T-helper 2 cell (primary cell): ENCODE measurements at places on chromosomes 16 and 17.

DNA sequence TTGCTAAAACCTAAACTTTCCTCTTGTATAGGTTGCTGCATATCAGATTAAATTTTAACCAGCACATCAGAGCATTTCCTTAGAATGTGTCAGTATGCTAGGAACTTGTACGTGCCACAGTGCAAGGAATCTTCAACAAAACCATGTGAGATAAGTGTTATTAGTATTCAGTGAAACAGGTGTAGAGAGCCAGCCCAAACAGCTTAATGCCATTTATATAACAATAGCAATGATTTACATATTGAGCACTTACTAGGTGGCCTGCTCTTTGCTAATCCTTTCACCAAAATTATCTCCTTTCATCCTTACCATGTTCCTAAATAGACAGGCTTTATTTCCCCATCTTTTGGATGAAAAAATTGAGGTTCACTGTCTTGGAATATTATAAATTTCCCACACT is 485.7 kb downstream of the HS3ST4 start:
- DNase-seq: no peak

- DNase-seq: peak; percentile 19
Measured at GRCh38 chr17:14299280-14300141, 1.4 kb upstream of the HS3ST3B1 start.

- no peak for DNase-seq
Measured at GRCh38 chr17:47950448-47950847, 7.2 kb downstream of the PRR15L start.

DNA sequence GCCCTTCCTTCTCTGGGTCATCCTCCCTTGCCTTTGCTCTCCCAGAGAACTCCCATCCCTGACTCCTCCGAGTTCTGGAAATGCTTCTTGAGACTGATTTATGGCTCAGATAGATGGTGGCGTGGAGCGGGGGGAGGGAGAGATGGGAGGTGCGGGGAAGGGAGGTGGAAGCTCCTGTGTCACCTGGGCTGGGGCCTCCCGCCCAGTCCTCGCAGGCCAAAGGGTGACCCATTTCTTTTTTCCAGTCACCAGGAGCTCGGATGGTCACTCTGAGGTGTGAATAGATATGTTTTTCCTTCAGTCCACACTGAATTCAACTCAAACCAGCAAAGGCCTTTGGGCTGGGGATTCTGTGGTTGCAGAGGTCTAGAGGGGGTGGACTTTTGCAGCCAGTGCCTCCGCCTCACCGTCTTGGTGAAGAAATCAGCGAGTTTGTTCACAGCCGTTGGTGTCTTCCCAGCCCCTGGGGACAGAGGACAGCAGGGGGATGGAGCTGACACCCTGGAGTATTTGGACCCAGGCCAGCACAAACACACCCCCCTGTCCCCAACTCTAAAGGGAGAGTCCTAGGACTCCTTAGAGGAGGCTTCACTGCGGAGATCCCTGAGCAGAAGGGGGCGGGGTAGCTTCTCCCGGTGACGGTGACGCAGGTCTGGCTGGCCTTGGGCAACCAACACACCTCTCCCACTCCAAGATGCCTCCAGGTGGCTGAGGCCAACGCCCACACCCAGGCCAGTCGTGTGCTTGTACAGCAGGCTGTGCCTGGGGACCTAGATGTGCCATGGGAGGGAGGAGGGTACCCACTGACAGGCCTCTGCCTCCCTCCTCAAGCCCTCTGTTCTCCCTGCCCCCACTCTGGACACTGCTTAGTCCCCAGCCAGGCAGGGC is 80.6 kb downstream of the AMFR start:
- DNase-seq: no peak

- no peak for DNase-seq
Measured at GRCh38 chr17:31608659-31609254, 217.3 kb downstream of the RAB11FIP4 start.

DNA sequence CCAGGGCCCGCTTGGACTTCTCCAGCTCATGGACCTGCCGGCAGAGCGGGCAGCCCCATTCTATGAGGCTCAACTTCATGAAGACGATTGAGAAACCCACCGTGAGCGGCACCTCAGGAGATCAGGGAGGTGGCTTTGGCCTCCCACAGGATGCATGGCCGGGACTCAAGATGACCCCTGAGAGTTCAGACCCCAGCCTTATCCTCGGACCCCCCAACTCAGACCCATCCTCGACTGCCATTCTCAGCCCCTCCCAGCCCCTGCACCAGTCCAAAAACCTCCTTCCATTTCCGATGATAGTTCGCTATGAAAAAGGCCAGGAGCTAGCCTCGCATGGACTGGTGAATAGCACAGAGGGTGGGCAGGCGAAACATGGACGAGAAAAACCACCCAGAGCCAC is 71.0 kb downstream of the NDE1 start:
- no peak for DNase-seq

DNA sequence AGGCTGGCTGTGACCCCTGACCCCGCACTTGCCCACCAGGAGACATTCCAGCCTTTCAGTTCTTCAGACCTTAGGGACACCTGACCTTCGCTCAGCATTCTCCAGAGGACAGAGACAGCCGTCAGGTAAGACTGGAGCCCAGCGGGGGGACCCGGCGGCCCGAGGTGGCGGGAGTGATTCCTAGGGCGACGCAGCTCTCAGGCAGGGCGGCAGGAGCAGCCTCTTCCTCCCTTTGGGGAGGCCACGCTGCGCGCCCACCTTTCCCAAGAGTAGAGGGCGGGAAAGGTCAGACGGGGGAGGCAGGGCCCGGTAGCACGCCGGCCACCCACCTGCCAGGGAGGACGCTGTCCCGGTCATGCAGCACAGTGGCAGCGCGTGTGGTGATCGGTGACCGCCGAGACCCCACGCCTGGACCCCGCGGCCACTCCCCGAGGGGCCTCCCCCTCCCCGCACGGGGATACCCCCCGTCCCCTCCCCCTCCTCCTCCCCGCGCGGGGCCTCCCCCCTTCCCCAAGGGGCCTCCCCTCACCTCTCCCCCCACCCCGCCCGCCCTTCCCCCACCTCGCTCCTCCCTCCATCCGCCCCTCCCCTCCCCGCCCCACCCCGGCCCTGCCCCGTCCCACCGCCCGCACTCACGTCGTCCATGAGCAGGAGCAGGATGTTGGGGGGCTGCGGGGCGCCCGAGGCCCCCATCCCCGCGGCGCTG is 472 bp downstream of the GALNS start:
- peak; percentile 15 for DNase-seq

GRCh38 chr17:8614988-8615387 is 15.5 kb downstream of the MYH10 start:
- DNase-seq: no peak

DNA sequence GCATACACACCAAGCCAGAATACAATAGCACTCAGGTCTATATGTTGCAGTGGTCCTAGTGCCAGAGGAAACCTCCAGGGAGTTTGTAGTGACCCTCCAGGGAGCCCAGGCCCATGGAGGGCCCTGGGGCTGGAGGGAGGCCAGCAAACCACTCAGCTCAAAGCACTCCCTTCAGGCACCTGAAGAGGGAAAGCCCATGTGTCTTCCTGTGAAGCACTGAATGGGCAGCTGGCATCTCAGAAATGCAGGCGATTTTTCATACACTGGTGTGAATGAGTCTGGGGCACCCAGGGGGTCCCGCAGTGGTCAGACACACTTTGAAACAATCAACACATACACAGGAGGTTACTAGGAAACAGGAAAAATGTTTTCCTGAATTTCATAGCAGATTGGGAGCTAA is 12.8 kb downstream of the TBC1D26 start:
- DNase-seq: no peak

- no peak for DNase-seq
Measured at GRCh38 chr17:14813649-14814370, 451.3 kb downstream of the PMP22 start.

DNA sequence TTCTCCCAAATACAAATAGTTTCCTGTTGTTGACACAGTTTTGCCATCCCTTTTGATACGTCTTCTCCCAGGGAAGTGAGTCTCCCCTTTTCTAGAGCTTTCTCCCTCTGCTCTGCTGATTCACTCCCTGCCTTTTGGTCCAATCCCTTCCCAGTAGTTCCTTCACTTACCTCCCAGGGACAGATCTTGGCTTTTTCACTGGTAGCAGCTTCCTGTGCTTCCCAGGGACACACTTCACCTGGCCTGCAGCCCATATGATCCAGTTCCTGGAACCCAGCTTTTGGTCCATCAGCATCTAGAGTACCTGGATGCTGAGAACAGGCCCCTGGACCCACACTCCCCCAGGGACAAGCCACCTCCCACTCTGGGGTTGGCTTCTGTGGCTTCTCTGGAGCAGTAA is 15.8 kb downstream of the GPR179 start:
- DNase-seq: no peak
